ENCODE measurements at places on chromosomes 16 and 17.

GRCh38 chr16:52471650-52472370, 75.1 kb downstream of the TOX3 start:
- DNase-seq = no peak

DNA sequence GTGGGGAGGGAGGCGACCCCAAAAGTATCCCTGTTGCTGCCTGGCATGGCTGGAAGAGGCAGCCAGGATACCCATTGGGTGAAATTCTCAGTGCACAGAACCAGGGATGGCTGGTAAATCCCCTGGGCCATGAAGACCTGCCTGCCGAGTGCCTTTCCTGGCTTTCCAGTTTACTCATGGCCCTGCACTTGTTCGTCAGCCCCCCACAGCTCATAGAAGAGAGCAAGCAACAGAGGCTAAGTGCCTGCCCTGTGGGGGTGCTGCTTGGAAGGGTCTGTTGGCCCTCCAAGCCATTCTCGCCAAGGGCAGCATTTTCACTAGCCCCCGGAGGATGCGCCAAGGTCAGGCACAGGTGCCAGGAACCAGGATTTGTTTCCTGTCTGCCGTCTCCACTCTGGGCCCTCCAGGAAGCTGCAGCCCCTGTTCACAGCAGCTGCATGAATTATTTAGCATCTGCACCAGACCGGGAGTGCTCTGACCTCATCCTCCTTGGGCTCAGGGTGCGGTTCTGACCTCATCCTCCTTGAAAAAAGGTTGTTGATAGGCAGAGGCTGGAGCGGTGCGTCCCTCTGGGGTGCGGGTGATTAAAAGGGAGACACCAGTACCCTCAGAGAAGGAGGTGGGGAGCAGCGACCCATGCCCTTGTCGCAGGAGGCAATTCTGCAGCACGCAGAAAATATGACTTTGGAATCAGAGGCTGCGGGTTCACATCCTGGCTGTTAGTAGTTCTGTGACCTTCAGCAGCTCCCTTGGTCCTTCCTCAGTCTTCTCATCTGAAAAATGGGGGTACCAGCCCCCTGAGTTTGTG, 14.2 kb upstream of the CD300A start:
- DNase-seq = peak; percentile 54

DNA sequence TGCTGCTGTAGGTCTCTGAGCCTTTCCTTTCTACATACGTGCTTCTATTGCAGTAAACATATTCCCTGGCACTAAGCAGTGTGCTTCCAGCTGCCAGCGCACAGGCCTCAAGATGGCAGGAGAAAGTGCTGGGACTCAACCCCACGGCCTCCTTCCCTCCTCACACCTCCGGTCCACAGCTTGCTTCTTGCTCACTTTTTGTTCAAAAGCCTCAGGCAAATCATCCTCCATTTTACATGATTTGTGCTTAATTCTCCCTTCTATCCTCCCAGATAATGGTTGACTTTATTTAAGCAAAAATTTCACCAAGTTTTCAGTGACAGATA, 5.4 kb downstream of the CDK5R1 start:
- DNase-seq = no peak

- no peak for DNase-seq
These were observed 4.7 kb downstream of the HOXB2 start for GRCh38 chr17:48540213-48540612.

DNA sequence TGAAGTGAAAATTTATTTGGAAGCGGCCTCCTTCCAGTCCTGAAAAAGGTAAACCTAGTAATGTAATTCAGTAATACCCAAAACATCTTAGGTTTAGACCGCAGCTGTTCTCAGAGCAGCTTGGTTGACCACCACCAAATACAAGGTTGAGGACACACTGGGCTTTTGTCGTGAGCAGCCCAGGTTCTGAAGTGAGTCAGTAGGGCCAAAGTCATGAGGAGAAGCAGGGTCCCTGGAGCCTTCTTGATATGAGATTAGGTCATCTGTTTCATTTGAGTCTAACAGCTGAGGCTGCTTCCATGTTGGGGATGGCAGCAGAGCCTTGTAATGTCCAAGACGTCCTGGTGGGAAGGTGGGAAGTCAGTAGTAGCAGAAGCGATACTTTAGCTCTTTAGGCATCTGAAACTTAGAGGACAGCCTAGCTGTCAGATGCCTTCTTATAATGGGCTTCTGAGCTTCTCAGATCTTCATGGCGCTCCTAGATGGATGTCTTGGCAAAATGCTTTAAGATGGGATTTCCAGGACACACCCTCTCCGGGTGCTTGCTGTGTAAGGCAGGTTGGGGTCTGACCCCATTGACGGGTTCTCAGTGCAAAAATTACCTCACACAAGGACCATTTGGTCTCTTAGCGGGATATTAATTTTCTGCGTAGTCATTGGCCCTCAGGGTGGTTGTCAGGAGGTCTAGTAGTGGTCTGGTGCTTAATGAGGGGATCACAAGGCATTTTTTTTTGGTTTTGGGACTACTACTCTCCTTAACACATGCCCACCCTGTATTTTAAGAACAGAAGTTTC, 2.4 kb downstream of the ALKBH5 start:
- no peak for DNase-seq

GRCh38 chr17:36183001-36183971, 6.8 kb upstream of the TBC1D3B start:
- DNase-seq = peak; percentile 58

DNA sequence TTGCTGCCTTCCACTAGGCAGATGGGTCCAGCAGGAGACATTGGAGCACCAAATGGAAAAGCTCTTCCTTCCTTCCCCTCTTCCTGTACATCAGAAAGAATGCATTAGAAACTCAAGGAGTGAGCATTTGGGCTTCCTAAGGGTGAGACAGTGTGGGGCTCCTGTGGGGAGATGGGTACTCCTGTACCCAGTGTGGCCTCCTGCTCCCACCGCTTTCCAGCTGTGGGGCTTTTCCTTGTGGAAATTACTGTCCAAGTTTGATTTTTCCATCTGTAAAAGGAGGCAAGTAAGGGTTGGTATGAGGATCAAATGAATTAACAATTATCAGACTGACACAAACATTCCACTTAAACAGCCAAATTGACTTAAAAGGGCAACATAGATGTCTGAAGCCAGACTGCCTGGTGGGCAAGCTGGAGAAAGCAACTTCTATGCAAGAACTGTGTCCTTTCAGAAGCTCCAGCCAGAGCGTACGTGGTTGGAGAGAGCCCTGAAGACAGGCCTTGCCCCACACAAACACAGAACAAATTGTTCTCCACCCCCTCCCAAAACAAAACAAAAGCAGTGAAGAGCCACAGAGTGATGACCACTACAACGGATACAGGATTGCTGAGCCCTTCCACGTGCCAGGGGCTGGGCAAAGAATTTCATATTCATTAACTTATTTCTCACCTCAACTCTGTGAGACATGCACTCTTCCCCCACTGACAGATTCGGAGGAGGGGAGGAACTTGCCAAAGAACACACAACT, 23.1 kb upstream of the ALDH3A1 start:
- no peak for DNase-seq

- DNase-seq = no peak
These were observed 7.2 kb downstream of the TP53I13 start for GRCh38 chr17:29575511-29576213.

- no peak for DNase-seq
These were observed 996 bp downstream of the SLC25A10 start for GRCh38 chr17:81713004-81713555.

- DNase-seq = no peak
These were observed 15.6 kb downstream of the BEAN1 start for GRCh38 chr16:66442502-66443268.

- peak; percentile 87 for DNase-seq
These were observed 1.3 kb downstream of the MAZ start for GRCh38 chr16:29807426-29808218.

GRCh38 chr16:55513616-55514015, 4.7 kb downstream of the LPCAT2 start:
- no peak for DNase-seq

GRCh38 chr16:31008149-31008548, 2.3 kb downstream of the STX1B start:
- DNase-seq = no peak

DNA sequence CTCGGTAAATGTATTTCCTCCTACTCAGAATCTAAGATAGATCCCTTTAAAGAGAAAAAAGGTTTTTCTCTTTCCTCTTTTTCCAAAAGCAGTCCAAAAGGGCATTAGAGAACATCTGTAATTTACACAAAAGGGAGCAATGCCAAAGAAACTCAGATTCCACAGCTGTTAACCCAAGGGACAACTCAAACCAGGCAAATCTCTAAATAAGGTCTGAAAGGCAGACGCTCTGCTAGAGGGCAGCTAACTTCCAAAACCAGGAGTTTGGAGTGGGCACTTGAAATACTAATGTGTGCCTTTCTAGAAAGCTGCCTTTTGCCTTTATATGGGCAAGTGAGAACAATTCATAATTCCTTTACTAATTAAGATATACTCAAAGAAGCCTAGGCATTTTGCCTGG, 435.7 kb downstream of the ZFHX3 start:
- DNase-seq = no peak

- DNase-seq = no peak
These were observed 21.6 kb downstream of the ZNF276 start for GRCh38 chr16:89742948-89743347.

- DNase-seq = no peak
These were observed 3.0 kb upstream of the CD68 start for GRCh38 chr17:7576432-7576937.

- DNase-seq = peak; percentile 2
These were observed 223.2 kb upstream of the DYNLRB2 start for GRCh38 chr16:80317599-80318037.

DNA sequence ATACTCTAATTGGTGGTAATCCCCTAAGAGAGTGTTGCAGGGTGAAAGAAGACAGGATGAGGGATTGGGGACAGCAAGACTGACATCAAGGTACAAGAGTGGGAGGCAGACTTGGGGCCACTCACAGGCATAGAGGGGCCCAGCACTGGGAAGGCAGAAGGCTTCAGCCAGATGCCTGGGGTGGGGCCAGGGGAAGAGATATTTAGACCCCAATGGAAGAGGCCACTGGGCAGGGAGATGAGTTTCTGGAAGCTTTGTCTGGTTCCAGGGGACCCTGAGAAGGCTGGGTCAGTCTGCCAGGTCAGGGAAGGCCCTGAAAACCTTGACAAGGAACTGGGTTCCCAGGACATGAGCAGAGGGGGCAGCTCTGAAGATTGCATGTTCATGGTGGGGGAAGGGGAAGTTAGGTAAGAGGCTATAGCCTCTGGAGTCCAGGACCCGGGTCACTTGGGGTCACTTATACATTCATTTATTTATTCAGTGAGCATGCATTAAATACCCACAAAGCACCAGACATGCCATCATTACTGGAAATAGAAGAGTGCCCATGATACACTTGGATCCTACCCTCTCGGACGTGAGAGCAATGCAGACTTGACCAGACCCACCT, 92.9 kb downstream of the TMEM132E start:
- DNase-seq = no peak

GRCh38 chr17:28810437-28810836, 32.2 kb downstream of the FAM222B start:
- DNase-seq = no peak

GRCh38 chr16:88274847-88275246, 107.9 kb upstream of the ZNF469 start:
- no peak for DNase-seq

GRCh38 chr16:84397090-84397489, 28.8 kb downstream of the ATP2C2 start:
- no peak for DNase-seq

DNA sequence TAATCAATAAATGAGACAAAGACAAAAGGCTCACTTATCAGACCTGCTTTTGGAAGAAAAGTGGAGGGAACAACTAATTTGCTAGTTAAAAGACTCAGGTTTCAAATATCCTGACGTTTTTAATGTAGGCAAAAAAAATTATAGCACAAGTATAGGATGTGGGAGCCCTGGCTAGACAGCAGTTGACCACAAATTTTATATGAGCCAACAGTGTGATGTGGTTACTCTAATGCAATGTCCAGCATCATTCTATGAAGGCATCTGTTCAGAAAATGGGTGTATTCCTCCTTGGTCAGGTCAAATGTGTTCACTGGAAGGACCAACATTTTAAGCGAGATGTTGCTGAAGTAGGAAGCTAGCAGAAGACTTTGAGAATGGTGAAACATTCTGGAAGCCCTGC, 237.4 kb downstream of the MAP2K6 start:
- DNase-seq = no peak

GRCh38 chr17:81712468-81713003, 452 bp downstream of the SLC25A10 start:
- no peak for DNase-seq

DNA sequence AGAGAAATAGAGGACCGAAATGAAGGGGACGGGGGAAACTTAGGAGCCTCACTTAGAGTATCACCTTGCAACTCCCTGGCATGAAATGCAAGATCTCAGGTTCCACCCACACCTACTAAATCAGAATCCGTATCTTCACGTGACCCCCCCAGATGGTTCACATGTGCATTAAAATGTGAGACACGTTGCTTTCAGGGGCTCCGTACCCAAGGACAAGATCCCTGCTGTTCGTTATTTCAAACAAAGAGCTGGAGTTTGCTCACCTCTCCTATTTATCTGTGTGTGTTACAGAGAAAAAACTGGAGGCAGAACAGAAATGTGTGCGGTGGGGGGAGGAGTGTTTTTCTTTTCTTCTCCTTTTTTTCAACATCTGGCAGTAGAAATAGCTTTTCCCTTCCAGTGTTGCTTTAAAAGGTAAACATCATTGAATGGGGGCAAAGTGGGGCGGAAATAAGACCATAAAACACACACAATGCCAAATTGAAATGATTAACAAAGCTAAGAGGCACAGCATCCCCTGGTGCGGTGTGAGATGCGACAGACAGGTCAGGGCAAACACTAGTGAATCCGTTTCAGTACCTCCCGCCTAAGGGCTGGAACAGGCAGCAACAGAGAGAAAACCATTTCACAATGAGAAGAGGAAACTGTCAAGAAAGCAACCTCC, 145.4 kb downstream of the SOX9 start:
- no peak for DNase-seq

DNA sequence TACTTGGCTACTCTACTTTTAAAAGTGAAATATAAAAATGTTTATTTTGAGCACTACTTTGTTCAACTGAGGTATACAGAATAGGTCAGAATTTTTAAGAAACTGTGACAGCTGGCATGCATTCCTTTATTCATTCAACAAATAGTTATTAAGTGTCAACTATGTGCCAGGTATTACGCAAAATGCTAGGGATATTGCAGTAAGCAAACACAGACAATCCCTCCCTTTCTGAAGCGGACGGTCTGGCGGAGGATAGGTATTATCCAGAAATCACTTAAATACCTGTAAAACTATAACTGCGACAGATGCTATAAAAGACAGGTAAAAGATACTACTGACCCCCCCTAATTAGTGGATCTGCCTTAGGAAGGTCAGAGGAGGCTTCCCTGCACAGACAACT, 26.1 kb downstream of the METTL16 start:
- DNase-seq = no peak

GRCh38 chr16:88811769-88812512, at the start of gene APRT:
APRT (minus strand) TSS chr16:88811928; CDS start chr16:88811899, 29 bp downstream.
- peak; percentile 86 for DNase-seq

GRCh38 chr17:5203908-5204294, 12.2 kb upstream of the ZNF594 start:
- DNase-seq = no peak

GRCh38 chr16:22098405-22099255, 6.3 kb downstream of the VWA3A start:
- peak; percentile 19 for DNase-seq
